Uterus (tissue), 4 donors: ENCODE measurements at places on chromosomes 2 and 18. TPM values are rescaled to one million over a fixed set of nuclear protein-coding genes. Genes with fewer than 3 reads are reported as not detected.

Gene CCL20
- not detected for total RNA-seq

Gene UGT1A1
- not detected for total RNA-seq

Gene DNPEP
- 35.9 TPM for total RNA-seq

Gene HOXD12
- total RNA-seq, result 0.76 TPM

Gene WDCP
- 18.2 TPM for total RNA-seq

Gene LRATD1
- 14.1 TPM for total RNA-seq

Gene ERBB4
- 13.3 TPM for total RNA-seq

Gene GAREM2
- 1.2 TPM for total RNA-seq

DNA sequence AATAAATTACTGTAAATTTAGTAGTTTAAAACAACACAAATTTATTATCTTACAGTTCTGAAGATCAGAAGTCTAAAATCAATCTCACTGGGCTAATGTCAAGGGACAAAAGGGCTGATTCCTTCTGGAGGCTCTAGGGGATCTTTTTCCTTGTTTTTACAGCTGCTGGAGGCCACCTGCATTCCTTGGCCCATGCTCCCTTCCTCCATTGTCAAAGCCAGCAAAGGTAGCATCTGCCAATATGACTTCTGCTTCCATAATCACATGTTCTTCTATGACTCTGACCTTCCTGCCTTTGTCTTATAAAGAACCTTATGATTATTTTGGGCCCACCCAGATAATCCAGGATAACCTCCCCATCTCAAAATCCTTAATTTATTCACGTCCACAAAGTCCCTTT is 46.0 kb upstream of the FAM136A start:
- no peaks in the 10 kb centered on the region for H3K36me3 ChIP-seq
- DNase-seq, result no peak
- no peak overlapping the region for H3K4me3 ChIP-seq

- H3K4me1 ChIP-seq, result no peaks in the 10 kb centered on the region
- H3K27ac ChIP-seq, result no peak overlapping the region
- no peak overlapping the region for H3K4me3 ChIP-seq
- no peaks in the 10 kb centered on the region for H3K36me3 ChIP-seq
- no peak for DNase-seq
These were observed 265.1 kb downstream of the RIT2 start for GRCh38 chr18:42850174-42851083.

- no peak for DNase-seq
- H3K4me3 ChIP-seq, result no peak overlapping the region
- no peak overlapping the region for H3K27ac ChIP-seq
- no peaks in the 10 kb centered on the region for H3K36me3 ChIP-seq
These were observed 299.5 kb downstream of the ARHGAP15 start for GRCh38 chr2:143428700-143429099.

- no peak overlapping the region for H3K27ac ChIP-seq
- no peaks in the 10 kb centered on the region for H3K36me3 ChIP-seq
- H3K27me3 ChIP-seq, result no peaks in the 10 kb centered on the region
- no peak for DNase-seq
These were observed 138.2 kb upstream of the OTOS start for GRCh38 chr2:240278661-240279060.

DNA sequence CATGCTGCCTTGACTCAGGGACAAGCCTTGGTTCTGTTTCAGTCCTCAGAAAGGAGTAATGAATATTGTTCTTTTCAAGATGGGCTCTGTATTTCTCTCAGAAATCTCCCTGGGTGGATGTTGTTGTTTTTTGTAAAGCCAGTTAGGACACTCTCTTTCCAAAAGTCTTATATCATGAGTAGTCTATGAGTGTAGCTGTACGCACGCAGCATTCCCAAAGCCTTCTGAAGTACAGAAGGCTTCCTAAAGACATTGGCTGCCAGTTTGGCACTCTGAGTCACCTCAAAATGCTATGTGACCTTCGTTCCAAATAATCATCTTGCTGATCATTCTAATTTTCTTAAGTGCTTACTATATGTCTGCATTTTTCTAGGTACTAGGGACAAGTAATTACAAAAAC is 16.7 kb upstream of the GTF2A1L start:
- H3K27ac ChIP-seq, result no peak overlapping the region
- no peaks in the 10 kb centered on the region for H3K36me3 ChIP-seq
- H3K4me1 ChIP-seq, result no peaks in the 10 kb centered on the region
- no peak for DNase-seq
- no peak overlapping the region for H3K4me3 ChIP-seq
- no peaks in the 10 kb centered on the region for H3K27me3 ChIP-seq

- no peak overlapping the region for H3K27ac ChIP-seq
- no peaks in the 10 kb centered on the region for H3K27me3 ChIP-seq
- no peaks in the 10 kb centered on the region for H3K36me3 ChIP-seq
- no peaks in the 10 kb centered on the region for H3K4me1 ChIP-seq
- DNase-seq, result no peak
These were observed 260.6 kb upstream of the LINC00305 start for GRCh38 chr18:64409511-64409910.

DNA sequence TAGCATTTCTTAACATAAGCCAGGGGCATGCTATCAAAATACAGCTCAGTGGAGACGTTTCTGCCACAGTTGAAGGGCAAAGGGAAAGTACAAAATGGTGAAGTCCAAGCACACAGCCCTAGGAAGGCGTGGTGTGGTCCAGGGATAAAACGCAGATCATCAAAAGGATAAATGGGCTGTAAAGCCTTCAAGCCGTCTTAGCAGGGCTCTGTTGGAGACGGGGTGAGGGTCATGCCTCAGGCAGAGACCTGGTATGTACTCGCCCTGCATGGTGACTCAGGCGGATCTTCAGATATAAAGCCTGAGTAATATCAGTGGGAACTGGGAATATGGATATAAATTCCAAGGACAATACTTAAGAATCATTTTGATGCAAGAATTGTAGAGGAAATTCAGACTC is 61.2 kb downstream of the NGEF start:
- DNase-seq, result no peak
- no peak overlapping the region for H3K4me3 ChIP-seq
- H3K27ac ChIP-seq, result no peak overlapping the region
- H3K27me3 ChIP-seq, result no peaks in the 10 kb centered on the region

- no peak overlapping the region for H3K4me3 ChIP-seq
- no peaks in the 10 kb centered on the region for H3K4me1 ChIP-seq
- H3K27me3 ChIP-seq, result no peaks in the 10 kb centered on the region
- no peak for DNase-seq
These were observed 305.2 kb downstream of the MYCN start for GRCh38 chr2:16245481-16246054.

GRCh38 chr2:160355080-160355479 is 138.5 kb downstream of the RBMS1 start:
- H3K4me3 ChIP-seq, result no peak overlapping the region
- peak overlapping the region; percentile 66 for H3K27ac ChIP-seq
- peaks cover 5% of the 10 kb centered on the region for H3K4me1 ChIP-seq

DNA sequence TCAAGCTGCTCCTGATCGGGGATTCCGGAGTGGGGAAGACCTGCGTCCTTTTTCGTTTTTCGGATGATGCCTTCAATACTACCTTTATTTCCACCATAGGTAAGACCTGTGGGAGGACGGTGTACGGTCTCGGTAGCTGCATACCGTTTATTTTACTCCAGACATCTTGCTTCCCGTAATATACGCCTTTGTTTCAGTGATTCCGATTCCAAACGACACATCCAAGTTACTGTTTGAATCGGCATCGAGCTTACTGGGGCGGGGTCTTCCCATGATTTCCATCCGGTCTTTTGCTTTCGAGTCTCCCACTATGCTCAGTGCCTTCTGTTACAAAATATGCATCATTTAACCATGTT is 731 bp downstream of the RAB10 start:
- peak overlapping the region; percentile 88 for H3K4me3 ChIP-seq
- H3K4me1 ChIP-seq, result peaks cover 5% of the 10 kb centered on the region
- peak overlapping the region; percentile 98 for H3K27ac ChIP-seq
- no peaks in the 10 kb centered on the region for H3K27me3 ChIP-seq
- H3K36me3 ChIP-seq, result no peaks in the 10 kb centered on the region
- no peak for DNase-seq

DNA sequence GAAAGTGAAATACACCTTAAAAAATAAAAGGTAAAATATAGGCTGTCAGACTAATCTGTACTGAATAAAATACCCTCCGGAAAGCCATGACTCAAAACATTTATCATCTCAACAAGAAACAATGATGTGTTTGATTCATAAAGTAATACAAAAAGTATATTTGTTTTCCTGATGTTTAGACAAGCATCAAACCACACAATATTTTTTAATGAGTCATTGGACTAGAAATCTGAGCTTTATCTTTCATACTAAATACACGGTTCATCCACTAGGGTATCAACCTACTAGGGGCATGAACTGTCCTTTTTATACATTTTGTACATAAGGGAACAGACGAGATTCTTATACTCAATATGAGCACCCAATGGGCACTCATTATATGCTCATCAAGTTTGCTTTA is 31.3 kb downstream of the CD226 start:
- no peak overlapping the region for H3K4me3 ChIP-seq
- no peak overlapping the region for H3K27ac ChIP-seq
- no peaks in the 10 kb centered on the region for H3K36me3 ChIP-seq
- H3K4me1 ChIP-seq, result no peaks in the 10 kb centered on the region
- no peaks in the 10 kb centered on the region for H3K27me3 ChIP-seq

DNA sequence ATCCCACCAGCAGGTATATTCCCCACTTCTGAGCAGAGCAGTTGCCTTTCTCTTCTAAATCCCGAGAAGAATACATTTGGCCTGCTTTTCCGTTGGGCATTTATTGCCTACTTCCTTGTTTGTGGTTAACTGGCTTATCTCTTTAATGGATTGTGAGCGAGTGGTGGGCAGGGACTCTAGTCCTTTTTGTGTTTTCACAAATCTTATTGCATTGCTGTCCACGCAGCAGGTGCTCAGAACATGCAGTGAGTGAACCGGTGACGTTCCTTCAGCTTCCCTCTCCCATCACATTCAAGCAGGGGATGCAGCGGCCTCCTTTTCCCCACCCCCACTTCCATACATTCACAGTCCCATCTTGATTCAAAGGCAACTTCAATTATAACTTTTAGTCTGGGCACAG is 28.9 kb upstream of the GAREM2 start:
- H3K27ac ChIP-seq, result no peak overlapping the region
- no peak overlapping the region for H3K4me3 ChIP-seq
- no peak for DNase-seq
- no peaks in the 10 kb centered on the region for H3K36me3 ChIP-seq

GRCh38 chr2:164992818-164993217 is 37.5 kb upstream of the SLC38A11 start:
- no peaks in the 10 kb centered on the region for H3K4me1 ChIP-seq
- DNase-seq, result peak; percentile 57
- no peaks in the 10 kb centered on the region for H3K27me3 ChIP-seq
- H3K36me3 ChIP-seq, result no peaks in the 10 kb centered on the region
- H3K27ac ChIP-seq, result no peak overlapping the region

DNA sequence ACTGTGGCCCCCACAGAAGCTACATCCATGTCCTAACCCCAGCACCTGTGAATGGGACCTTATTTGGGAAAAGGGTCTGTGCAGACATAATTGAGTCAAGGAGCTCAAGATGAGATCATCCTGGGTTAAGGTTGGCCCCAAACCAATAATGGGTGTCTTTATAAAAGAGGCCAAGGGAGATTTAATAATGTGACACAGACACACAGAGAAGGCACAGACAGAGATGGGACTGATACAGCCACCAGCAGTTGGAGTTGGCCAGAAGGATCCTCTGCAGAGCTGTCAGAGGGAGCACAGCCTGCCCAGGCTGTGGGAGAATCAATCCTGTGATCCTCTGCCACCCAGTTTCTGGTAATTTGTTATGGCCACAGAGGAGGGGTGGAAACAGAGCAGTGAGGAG is 26.0 kb downstream of the SNORC start:
- no peak overlapping the region for H3K4me3 ChIP-seq
- no peak overlapping the region for H3K27ac ChIP-seq
- H3K4me1 ChIP-seq, result no peaks in the 10 kb centered on the region
- no peaks in the 10 kb centered on the region for H3K36me3 ChIP-seq
- no peak for DNase-seq
- H3K27me3 ChIP-seq, result no peaks in the 10 kb centered on the region

GRCh38 chr18:38174173-38174572 is 608.6 kb upstream of the CELF4 start:
- no peak for DNase-seq
- H3K27ac ChIP-seq, result no peak overlapping the region
- H3K27me3 ChIP-seq, result no peaks in the 10 kb centered on the region
- H3K4me1 ChIP-seq, result no peaks in the 10 kb centered on the region

- H3K4me1 ChIP-seq, result no peaks in the 10 kb centered on the region
- H3K27me3 ChIP-seq, result no peaks in the 10 kb centered on the region
- H3K4me3 ChIP-seq, result no peak overlapping the region
- no peak for DNase-seq
- no peak overlapping the region for H3K27ac ChIP-seq
These were observed 130.3 kb upstream of the CCDC68 start for GRCh38 chr18:55089610-55090009.

DNA sequence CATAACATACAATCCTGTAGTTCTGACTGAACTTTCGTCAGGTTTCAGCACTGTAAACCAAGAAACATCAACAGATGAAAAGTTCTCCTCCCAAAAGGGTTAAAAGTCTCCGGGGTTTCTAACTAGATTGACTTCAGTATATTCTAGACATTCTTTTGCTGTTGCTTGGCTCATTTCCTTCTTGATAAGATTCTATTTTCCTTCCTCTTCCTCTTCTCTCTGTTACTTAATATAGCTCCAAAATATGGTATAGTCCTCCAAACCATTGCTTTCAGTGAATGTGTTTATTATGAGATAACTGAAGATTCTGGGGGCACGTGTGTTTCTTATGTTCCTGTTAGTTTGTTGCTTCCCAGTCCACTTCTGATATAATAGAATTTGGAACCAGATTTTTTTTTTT is 46.4 kb upstream of the MAP4K3 start:
- H3K27me3 ChIP-seq, result no peaks in the 10 kb centered on the region
- DNase-seq, result no peak
- no peaks in the 10 kb centered on the region for H3K4me1 ChIP-seq
- no peaks in the 10 kb centered on the region for H3K36me3 ChIP-seq
- H3K4me3 ChIP-seq, result no peak overlapping the region
